ENCODE measurements at places on chromosomes 6 and 20.

DNA sequence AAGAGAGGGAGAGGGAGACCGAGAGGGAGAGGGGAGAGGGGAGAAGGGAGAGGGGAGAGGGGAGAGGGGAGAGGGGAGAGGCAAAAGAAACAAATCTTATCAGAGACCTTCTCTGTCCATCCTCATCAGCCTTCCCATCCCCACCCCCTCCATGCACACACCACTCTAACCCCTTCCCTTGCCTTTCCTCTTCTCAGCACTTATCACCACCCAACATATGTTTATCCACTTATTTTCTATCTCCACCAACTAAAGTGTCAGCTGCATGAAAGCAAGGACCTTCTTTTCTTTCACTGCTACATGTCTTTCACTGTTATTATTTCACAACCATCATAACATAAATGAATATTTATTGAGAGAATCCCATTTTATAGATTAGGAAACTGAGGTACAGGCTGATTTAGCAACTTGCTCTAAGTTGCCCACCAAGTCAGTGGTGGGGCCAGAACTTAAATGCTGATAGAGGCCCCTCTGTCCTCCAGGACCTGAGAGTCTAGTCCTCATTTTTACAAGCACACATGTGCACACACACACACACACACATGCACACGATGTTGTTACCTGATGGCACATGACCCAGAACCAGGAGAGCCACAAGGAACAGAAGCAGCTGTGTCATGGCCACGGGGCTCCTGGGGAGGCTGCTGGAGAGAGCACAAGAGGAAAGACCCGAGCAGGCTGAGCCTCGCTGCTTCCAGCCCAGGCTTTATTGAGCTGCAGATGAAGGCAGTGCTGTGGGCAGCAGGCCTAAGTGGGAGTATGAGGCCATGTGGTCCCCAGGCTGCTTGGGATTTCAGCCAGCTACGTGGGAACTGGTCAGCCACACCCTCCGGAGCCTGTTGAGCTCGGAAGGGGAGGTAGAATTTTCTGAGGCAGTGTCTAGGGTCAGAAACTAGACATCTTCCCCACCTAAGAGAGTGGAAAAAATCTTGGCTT, 2.3 kb downstream of the DEFB124 start:
- no peak for DNase-seq

GRCh38 chr6:137953761-137954160, 86.7 kb downstream of the TNFAIP3 start:
- no peak for DNase-seq

- no peak for DNase-seq
Measured at GRCh38 chr20:57440678-57441509, 49.7 kb downstream of the RBM38 start.

DNA sequence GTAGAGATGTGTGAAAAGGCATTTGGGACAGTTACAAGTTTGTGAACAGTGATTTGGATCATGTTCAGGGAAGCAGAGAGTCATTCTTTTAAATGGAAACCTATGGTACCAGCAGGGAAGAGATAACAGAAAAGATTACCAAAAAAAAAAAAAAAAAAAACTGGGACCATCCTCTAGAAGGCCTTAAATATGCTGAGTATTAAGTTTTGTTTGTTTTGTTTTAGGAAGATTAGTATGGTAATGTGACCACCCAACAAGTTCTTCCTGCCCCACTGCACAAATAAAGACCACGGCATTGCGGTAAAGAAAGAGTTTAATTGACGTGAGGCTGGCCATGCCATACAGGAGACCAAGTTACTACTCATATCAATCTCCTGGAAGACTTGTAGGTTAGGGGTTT, 946.2 kb downstream of the KIF16B start:
- no peak for DNase-seq

DNA sequence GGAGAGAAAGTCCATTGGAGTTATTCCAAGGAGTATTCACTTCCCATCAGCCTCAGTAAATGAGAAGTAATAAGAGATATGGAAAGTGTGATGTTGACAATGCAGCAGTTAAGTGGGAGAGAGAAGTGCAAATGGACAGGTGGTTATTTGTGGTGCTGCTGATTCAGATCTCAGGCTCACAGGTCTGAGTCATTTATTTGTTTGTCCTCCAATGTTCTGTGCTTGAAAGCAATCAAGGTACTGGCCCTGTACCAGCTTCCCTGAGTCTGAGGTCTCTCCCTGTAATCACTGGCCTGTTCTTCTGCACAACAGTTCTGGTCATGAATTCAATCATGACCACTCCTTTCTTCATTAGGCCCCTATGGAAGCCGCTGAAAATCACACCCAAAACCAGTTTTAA, 827.7 kb downstream of the MAFB start:
- no peak for DNase-seq

DNA sequence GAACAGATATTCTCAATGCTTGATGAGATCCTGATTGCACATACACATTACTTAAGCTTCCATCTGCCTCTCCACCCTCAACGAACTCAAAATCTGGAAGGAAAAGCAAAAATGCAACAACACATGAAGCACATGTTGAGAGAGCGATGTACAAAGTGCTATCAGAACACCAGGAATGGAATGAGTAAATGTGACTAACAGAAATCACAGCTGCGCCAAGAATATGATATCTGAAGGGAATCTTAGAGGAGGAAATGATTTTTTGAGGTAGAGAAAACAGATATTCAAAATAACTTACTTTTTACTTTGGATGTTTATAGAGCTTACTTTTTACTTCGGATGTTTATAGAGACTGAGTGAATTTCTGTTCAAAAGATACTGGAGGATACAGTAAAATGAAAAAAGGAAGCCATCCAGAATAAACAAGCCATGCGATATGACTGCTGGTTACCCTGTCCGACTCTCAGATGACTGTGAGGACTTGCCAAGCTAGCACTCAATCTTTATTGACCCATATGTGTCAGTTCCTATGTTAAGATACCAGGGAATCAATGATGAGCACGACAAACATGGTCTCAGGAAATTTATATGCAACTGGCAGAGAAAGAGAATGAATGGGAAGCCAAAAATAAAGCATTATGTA, 102.0 kb downstream of the SMLR1 start:
- DNase-seq, result no peak

DNA sequence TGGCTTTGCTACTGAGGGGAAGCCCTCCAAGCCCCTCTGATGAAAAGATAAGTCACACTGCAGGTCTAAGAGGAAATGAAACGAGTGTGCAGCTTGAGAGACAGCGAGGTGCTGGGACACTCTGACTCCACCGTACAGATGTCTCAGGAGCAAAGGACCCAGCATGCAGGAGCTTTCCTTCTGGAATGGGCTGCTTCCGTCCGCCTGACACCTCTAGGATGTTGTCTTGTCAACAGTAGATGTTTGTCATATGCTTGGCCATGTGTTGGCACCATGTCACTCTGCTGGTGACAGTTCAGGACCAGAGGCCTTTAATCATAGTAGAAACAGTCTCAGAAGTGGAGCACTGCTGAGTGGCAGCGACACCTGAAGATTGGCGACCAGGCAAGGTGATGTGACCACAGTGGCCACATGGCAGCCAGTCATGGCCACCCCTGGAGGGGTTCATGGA, 46.7 kb downstream of the SLC24A3 start:
- no peak for DNase-seq

DNA sequence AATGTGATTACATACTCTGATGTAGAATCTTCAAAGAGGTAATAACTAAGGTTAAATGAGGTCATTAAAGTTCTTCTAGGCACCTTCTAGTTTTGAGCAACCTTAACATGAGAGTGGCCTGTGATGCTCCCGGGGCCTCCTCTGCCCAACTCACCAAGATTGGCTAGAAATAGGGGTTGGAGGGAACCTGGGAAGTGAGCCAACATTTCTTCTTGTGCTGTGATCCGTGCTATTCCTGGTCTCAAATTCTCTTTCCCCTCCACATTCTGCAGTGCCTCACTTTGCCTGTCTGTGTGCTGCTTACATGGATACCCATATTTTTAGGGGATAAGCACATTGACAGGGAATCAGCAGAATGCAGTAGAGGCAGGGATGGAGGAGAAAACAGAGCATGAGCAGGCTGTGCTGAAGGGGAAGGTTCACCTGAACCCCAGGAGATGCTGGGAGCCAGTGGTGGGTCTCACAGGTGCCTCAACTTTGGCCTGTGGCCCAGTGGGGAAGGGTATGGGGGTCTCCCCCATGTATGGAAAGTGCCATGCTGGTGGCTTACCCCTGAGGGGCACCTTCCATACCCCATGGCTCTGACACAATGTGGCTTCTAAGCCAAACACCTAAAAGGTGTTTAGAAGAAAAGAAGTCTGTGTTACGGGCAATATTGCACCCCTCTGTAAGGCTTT, 164.7 kb upstream of the CHD6 start:
- DNase-seq, result no peak

DNA sequence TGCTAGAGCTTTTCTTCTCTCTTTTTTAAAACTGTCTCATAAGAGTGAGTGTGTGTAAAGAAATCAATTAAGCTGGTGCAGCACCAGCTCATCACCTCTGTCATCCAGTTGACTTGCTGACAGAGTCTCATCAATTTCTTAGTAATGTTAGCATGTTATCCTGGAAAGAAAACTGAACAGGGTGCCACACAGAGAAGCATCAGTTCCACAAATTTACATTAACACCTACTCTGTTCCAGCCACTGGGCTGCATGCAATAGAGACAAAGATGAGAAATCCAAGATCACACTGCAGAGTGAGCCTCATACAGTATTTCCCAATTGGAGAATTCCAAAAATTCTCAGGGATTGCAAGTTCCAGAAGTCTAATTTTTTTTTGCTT, 207.0 kb upstream of the CITED2 start:
- DNase-seq, result no peak

GRCh38 chr6:109801794-109802193, 110.7 kb downstream of the FIG4 start:
- DNase-seq, result no peak

GRCh38 chr6:1641343-1641885, 31.7 kb downstream of the FOXC1 start:
- DNase-seq, result no peak

DNA sequence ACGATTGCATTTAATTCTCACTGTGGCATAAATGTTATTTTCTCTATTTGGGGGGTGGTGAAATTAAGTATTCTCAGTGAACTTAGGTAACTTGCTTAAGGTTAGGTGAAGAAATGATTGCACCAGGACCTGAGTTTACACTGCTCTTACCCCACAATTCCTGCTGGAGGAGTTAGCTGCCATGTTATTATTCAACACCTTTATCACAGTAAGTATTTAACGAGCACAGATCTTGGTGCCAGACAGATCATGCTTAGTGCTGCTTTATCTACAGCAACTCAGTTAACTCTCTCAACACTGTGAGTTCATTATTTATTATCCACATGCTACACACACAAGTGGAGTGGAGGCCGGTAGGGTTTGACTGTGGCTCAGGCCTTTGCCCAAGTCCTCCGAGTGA, 249.7 kb downstream of the TMEM242 start:
- DNase-seq, result no peak

- DNase-seq, result no peak
Measured at GRCh38 chr6:107460083-107460631, 793 bp upstream of the PDSS2 start.

DNA sequence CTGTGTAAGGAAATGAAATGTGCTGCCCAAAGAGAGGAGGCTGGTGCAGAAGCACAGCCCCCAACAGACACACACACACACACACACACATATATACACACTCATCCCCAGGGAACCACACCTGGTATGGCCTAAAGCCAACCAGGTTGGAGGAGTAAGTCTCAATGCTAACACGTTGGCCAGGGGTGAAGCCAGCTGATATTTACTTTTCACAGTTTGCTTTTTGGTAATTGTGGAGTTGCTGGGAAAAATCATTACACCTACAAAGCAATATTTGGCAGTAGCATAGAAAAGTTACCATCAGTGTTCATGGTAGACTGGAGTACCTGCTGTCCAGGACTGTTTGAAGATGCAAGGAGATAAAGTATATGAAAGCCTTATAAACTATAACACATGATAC, 50.3 kb upstream of the NAA20 start:
- DNase-seq, result no peak

DNA sequence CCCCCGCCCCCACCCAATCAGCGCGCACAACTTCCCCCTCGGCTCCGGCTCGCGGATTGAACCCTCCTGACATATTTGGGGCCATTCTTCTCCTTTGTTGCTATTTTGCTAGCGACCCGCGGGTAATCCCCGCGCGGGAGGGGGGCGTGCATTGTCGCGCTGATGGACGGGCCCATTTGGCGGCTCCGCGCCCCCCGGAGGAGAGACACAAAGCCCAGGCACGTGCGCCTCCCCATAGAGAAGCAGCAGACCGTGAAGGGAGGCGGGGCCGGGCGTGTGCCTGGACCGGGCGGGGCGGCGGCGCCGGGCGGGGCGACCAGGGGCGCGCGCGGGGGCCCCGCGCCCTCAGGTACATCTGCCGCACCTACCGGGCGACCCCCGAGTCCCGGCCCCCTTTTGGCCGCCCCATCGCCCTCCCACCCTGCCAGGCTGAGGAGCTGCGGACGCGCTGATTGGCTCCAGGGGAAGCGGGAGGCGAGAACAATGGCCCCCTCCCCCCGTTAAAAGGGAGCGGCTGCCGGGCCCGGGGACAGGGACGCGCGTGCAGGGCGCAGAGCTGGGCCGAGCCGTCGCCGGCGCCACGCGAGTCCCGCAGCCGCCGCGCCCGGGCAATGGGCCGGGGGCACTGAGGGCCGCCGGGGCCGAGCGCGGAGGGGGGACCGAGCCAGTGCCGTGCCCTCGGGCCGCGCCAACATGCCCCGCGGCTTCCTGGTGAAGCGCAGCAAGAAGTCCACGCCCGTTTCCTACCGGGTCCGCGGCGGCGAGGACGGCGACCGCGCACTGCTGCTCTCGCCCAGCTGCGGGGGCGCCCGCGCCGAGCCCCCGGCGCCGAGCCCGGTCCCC, at the start of gene INSM1:
Gene INSM1 (plus strand): TSS at position 530 of the 843 bp plus-strand sequence. CDS start 164 bp downstream, at position 694.
- DNase-seq, result no peak

DNA sequence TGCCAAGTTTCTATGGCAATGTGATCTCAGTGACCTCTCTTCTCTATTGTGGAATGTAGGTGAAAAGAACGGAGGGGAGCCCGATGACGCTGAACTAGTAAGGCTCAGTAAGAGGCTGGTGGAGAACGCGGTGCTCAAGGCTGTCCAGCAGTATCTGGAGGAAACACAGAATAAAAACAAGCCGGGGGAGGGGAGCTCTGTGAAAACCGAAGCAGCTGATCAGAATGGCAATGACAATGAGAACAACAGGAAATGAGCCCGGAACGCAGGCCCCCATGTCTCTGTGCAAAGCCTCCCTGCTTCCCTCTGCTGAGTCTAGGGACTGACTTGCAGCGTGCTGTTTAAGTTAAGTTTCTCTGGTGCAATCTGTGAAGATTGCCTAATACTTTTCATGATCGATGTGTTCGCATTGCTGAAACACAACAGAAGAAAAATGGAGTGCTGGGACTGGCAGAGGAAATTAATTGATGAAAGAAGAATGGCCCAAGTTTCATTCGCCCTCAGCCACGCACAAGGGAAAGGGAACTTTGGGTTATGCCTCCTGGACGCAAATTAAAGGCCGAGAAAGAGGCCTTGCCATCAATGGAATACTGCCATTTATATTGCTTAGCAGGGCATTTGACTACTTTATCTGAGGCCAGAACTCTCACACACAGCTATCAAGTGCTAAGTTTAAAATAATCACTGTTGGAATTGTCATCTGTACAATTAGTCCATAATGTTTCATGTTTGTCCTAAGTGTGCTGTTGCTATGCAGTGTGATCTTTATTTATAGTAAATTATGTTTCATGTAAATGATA, 146.4 kb downstream of the AKAP7 start:
- DNase-seq, result no peak

GRCh38 chr20:59958123-59958522, at the start of gene CDH26:
TSS of gene CDH26 (plus strand) at chr20:59958423. CDS start at chr20:59958727, 304 bp downstream.
- DNase-seq, result no peak
